Foreskin fibroblast (primary cell): ENCODE measurements at places on chromosomes 4 and X.
A peak's percentile ranks its signal among the peaks of the same experiment; 100 is the strongest.

DNA sequence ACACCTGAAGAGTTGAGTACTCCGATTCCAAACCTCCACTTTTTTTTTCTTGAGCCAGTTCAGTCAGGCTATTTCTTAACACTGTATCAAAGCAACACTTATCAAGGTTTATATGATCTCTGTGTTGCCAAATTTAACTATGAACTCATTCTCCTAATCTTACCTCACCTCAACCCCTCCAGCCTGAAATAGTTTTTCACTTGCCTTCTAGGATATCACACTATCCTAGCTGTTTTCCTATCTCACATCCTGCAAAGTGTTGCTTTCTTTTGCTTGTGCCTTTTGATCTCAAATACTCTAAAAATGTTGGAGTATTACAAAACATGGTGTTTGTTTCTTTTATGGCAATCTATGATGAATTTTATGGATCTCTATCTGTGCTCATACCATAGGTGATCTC, 415.0 kb downstream of the CFAP47 start:
- DNase-seq: no peak

- DNase-seq: peak; percentile 3
Observed at GRCh38 chr4:85243857-85244256, 231.1 kb upstream of the ARHGAP24 start.

DNA sequence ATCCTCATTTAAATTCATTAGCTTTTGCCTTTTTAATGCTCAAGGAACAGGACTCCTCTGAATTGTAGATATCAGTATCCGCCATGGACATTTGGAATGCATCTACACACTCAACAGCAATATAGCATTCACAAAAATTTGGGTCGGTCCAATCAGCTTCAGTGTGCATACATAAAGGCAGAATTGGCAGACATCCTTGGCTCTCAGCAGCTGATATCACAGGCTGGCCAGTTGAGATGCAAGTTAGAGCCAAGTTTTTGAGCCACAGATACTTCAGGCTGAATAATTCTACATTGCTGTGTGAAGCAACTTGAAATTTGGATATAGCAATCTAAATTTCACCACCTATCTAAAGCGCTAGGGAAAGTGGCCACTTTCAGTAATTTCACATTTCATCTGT, 821.1 kb downstream of the PCDH19 start:
- DNase-seq: no peak

DNA sequence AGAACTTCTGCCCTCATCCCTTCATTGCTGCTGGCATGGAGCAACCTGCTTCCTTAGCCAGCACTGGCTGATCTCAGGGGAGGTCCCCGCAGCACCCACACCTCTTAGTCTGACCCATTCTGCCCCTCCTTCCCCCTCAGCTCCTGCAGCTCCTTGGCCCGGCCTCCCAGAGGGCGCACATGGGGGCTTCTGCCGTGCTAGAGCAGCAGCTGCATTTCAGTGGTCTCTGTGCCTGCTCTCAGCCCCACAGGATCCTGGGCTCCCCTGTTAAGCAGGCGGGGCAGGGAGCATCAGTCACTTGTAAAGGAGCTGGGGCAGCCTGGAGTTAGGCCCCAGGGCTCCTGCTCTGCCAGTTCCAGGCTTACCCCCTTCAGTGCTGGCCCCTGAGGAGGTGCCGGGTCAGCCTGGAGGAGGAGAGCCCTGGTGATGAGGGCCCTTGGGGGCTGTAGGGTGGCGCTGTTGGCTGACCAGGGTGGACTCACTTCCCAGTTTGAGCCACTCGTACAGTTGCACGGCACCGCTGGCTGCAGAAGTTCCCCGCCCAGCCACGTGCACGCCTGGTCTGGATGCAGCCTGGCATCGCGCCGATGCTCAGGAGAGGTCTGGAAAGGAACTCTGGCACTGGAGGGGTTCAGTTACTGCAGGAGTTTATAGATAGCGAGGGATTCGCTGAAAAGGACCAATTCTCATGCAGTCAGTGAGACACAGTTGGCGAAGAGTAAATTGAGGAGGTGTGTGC, 85.1 kb upstream of the PSAPL1 start:
- DNase-seq: no peak

- no peak for DNase-seq
Observed at GRCh38 chr4:139963708-139964107, 190.3 kb downstream of the MAML3 start.

- DNase-seq: no peak
Observed at GRCh38 chr4:7782783-7783182, 156.9 kb downstream of the AFAP1 start.

- DNase-seq: no peak
Observed at GRCh38 chr4:42473071-42473684, 75.9 kb downstream of the SHISA3 start.

- no peak for DNase-seq
Observed at GRCh38 chr4:84220990-84221389, 278.1 kb downstream of the NKX6-1 start.

DNA sequence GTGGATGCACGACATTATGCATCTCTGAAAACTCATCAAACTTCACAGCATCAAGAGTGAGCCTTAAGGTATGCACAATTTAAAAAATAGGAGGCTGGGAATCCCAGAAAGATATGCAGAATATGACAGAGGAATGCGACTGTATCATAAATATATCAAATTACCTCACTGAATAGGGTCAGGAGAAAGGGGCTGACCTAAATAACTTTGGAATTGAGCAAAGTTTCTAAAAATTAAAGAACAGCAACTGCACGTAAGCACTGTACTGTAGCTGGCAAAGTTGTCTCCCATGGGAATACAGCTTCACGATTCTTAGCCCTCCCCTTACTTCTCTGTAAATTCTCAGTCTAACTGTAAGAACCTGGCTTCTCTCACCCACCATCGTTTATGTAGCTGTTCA, 397.4 kb upstream of the ZFP42 start:
- DNase-seq: no peak

GRCh38 chrX:147850875-147851274, 60.8 kb upstream of the FMR1 start:
- DNase-seq: no peak

- DNase-seq: no peak
Observed at GRCh38 chrX:139506333-139506732, 24.2 kb upstream of the F9 start.
